MCF 10A (cell line): ENCODE measurements at places on chromosomes 3 and 15.
A peak's percentile ranks its signal among the peaks of the same experiment; 100 is the strongest.

DNA sequence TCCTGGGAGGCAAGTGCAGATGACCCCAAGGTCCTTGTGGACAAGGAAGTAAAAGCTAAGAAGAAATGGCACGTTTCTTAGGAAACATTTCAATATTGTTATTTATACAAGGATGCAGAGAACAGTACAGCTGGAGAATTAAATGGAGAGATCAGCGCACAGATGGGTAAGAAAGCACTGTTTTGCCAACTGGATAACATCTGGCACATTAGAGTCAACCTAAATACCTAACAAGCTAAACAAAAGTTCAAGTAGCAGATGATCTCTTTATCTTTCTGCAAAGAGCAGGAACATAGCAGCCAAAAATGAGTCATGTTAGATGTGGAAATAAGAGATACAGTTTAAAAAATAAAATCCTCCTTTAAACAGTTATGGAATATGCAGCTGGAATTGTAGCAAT, 15.7 kb upstream of the DPPA4 start:
- DNase-seq = no peak
- H3K4me3 ChIP-seq = no peak overlapping the region
- H3K36me3 ChIP-seq = no peaks in the 10 kb centered on the region
- no peaks in the 10 kb centered on the region for H3K27me3 ChIP-seq
- peak overlapping the region; percentile 13 for H3K27ac ChIP-seq

DNA sequence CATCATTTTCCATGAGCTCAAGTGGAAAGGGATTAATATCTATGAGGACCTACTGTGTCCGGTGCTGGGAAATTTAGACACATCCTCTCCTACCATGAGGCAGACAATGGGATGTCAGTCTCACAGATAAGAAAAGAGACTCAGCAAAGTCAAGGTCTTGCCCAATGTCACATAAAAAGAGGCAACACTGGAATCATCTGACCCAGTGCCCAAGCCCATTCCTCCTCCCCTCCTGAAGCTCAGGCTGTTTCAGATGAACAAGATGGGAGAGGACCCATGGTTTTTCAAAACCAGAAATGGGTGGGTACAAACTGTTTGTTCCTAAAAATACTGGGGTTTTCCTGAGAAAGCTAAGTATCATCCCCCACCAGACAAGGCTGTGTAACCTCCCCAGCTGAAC, 22.2 kb downstream of the POC1A start:
- no peak overlapping the region for H3K27ac ChIP-seq
- peaks cover 13% of the 10 kb centered on the region for H3K4me1 ChIP-seq
- H3K36me3 ChIP-seq = peaks cover 13% of the 10 kb centered on the region

DNA sequence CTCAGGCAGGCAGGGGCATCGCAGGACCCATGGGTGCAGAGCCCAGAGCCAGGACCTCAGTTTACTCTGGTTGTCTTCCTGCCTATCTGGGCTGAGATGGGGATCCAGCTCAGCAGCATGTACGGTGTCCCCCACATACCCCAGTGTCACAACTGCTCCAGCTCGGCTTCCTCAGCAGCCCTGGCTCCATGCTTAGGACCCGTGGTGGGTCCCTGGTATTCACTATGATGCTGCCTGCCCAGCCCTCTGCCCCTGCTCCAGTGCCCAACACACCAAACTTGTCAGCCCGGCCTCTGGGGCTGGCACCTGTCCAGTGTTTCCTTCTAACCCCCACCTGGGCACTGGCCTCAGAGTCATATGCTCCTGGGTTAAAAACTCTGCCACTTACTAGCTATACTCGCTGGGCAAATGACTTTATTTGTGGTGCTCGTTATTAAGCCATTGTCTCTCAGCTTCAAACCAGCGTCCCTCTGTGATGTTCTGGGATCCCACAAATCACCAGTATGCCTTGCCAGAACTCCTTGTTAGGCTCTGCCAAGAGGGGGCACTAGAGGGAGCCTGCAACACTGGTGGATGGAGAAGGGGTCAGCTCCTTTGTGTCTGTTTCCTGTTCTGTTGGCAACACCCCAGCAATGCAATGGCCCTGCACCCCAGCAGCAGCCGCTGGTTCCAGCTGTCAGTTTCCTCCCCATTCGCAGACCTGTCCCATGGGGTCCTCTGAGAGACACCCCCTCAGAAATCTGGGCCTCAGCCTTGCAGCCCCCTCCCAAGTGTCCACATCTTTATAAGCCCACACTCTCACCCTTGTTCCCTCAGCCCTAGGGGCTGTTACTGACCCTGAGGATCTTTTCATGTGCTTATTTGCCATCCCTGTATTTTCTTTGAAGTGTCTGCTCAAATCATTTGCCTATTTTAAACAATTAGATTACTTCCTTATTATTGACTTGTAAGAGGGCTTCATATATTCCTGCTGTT, 24.1 kb upstream of the MRPS22 start:
- H3K4me3 ChIP-seq = no peak overlapping the region
- DNase-seq = peak; percentile 13
- H3K4me1 ChIP-seq = peaks cover 19% of the 10 kb centered on the region
- H3K27ac ChIP-seq = no peak overlapping the region

- H3K27ac ChIP-seq = no peak overlapping the region
- H3K4me1 ChIP-seq = no peaks in the 10 kb centered on the region
- no peaks in the 10 kb centered on the region for H3K27me3 ChIP-seq
- H3K36me3 ChIP-seq = peaks cover 18% of the 10 kb centered on the region
Observed at GRCh38 chr3:56720849-56721248, 37.8 kb upstream of the TASOR start.
